A549 (cell line): ENCODE measurements at places on chromosomes 13 and 19. TPM values are rescaled to one million over a fixed set of nuclear protein-coding genes. Genes with fewer than 3 reads are reported as not detected.

SYT5 gene
- 0.43 to 0.65 TPM (median 0.63 TPM) in 3 replicates for polyA plus RNA-seq

NUP58 gene
- polyA plus RNA-seq, result 19.6 to 20.1 TPM (median 20.0 TPM) in 3 replicates

ARGLU1 gene
- polyA plus RNA-seq, result 93.1 to 148 TPM (median 137 TPM) in 3 replicates

PSG6 gene
- polyA plus RNA-seq, result not detected in 3 replicates

DNA sequence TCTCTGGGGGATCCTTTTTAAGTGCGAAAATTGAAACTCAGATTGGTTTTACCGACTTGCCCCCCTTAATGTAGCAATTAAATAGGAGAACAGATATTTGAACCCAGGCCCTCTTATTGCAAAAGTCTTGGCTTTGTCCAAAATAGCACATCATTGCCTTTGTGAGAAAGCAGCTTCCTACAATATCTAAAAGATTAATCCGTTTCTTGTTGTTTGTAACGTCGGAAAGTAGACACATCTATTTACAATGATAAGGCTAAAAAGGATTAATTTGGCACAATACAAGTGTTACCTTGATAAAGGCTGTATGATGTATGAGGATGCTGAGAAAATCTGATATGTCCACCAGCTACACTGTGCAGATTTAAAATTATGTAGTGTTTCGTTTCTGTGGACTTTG lies 108.7 kb upstream of the SLC10A2 start:
- no peak for DNase-seq

- DNase-seq, result peak; percentile 72
These were observed 2.5 kb downstream of the ICAM5 start for GRCh38 chr19:10292206-10292788.

- DNase-seq, result no peak
These were observed 92.6 kb upstream of the FAM216B start for GRCh38 chr13:42688821-42689220.

- no peak for DNase-seq
These were observed 118.8 kb downstream of the CDK8 start for GRCh38 chr13:26372747-26373146.

- DNase-seq, result no peak
These were observed 1220.5 kb downstream of the PCDH17 start for GRCh38 chr13:58852076-58852475.

DNA sequence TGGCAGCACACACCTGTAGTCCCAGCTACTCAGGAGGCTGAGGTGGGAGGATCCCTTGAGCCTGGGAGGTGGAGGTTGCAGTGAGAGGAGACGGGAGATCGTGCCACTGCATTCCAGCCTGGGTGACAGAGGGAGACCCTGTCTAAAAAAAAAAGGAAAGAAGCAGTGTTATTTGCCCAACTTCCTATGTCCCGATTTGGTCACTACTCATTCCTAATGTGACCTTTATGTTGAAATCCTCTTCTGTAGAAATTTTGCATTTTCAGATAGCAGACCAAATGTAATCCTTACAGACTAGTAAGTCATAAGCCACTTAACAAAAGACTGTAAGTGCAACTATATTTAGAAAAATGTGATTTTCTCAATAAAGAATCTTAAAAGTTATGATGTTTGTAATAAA lies 18.2 kb upstream of the STK24 start:
- no peak for DNase-seq

- peak; percentile 33 for DNase-seq
These were observed 58.8 kb upstream of the C1QTNF9B start for GRCh38 chr13:23956106-23956505.
